ENCODE measurements at places on chromosomes 1 and 21.
A peak's percentile ranks its signal among the peaks of the same experiment; 100 is the strongest.

- DNase-seq: no peak
Measured at GRCh38 chr1:192669174-192669573, 33.2 kb downstream of the RGS13 start.

DNA sequence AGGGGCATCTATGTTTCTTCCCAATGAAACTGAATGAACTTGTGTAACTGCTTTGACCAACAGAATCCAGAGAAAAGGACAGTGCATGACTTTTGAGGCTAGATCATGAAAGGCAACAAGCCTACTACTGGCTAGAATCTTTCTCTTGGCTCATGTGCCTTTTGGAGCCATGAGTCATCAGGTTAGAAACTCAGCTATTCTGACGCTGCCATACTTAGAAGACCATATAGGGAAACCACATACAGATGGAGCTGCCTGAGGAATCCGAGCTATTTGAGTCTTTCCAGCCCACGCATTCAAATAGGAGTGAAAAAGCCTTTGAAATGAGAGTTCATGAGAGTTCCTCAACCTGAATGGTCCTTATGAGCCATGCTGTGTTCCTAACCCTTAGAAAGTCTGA lies 738.5 kb upstream of the CHRM3 start:
- DNase-seq: no peak

GRCh38 chr21:34935452-34935851 lies 113.7 kb downstream of the RUNX1 start:
- no peak for DNase-seq

GRCh38 chr1:199867601-199868000 lies 159.9 kb upstream of the NR5A2 start:
- no peak for DNase-seq

DNA sequence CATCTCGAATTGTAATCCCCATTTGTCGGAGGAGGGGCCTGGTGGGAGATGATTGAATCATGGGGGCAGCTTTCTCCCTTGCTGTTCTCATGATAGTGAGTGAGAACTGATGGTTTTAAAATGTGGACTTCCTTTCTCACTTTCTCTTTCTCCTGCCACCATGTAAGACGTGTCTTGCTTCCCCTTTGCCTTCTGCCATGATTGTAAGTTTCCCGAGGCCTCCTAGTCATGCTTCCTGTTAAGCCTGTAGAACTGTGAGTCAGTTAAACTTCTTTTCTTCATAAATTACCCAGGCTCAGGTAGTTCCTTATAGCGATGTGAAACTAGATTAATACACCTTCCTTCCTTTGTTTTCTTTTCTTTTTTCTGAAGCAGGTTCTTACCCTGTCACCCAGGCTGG lies 13.9 kb downstream of the DNAJC6 start:
- no peak for DNase-seq

GRCh38 chr1:16087733-16088132 lies 14.3 kb upstream of the FAM131C start:
- DNase-seq: no peak

DNA sequence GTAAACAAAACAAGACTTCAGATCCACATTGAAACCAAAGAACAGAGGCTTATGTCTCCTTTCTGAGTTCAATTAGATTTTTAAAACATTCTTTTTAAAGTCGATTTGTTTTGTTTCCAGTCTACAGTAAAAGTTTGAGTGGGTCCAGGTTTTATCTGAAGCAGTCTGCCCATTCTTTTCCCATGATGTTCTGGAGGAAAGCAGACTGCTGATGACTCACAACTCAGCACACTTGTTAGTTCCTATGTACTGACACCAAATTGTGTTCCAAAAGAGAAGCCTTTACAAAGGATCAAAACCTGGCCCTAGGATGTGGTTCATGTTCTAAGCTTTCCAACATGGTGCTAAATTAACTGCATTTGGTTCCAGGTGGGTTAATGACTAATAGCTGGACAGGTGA lies 11.4 kb upstream of the CCN1 start:
- no peak for DNase-seq

DNA sequence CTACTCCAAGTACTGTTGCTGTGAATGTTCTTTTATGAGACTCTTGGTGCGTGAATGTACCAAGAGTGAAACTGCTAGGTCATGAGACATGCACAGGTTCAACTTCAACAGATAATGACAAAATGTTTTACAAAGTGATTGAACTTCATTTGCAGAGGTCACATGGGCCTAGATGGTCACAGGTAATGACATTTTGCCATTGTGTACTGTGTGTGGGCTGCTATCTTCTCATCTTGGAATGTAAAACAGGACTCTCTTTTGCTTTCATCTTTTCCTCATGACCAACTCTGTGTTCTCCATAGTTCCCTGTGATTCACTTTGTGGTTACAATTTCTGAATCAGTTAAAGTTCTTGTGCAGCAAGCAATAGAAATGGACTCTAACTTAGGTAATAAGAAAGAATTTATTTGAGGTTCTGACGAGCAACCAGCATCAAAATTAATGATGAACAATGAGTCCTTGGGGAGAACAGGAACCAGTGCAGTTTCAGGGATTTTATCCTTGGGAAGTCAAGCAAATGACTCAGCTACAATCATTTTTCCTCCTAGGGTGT lies 16.2 kb upstream of the TSNAX start:
- no peak for DNase-seq

GRCh38 chr21:36381841-36382589 lies 3.2 kb upstream of the CHAF1B start:
- DNase-seq: no peak

- DNase-seq: no peak
Measured at GRCh38 chr21:25960402-25960801, 210.2 kb downstream of the APP start.

DNA sequence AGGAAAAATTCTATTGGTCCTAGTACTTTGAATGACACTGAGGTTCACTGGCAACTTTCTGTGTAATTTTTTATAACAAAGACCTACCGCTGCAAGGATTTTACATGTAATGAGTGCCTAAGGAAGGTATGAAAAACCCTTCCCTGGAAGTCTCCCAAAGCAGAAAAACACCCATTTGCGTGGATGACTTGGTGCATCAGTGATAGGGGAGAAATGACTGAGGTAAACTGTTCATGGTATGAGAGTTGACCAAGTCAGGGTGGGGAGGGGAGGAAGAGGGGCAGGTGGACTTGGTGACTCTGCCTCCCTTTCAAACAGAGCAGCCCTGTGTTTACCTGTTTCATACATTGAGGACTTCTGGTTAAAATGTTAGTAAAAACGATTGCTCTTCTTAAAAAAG lies 78.8 kb upstream of the IPO9 start:
- no peak for DNase-seq

- no peak for DNase-seq
Measured at GRCh38 chr1:230285351-230285750, 140.8 kb downstream of the PGBD5 start.

DNA sequence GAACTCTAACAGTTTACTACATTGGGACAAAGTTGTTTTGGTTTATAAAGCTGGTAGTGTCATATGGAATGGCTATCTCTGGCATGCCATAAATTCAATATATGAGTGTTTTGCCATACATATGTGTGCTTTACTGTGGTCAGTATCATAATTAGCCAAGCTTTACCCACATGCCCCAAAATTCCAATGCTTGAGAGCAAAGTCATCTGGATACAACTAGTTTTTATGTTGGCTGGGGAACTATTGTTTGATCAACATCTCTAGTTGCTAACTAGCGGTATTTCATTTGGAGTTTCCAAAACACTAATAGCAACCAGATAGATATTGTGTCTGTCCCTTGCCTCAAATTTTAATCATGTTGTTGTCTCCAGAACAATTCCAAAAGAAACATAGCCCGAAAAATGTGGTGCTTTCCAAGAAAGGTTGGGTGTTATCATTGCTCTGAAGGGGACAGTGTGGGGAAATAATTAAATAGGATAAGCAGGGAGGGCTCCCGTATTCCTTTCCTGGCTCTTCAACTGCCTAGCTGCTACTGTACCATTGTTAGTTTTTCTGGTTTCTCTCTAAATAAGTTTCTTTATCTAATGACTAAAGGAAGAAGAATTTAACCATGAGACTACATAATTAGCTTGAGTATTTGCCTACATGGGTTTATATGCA lies 136.1 kb downstream of the TGFB2 start:
- DNase-seq: no peak

DNA sequence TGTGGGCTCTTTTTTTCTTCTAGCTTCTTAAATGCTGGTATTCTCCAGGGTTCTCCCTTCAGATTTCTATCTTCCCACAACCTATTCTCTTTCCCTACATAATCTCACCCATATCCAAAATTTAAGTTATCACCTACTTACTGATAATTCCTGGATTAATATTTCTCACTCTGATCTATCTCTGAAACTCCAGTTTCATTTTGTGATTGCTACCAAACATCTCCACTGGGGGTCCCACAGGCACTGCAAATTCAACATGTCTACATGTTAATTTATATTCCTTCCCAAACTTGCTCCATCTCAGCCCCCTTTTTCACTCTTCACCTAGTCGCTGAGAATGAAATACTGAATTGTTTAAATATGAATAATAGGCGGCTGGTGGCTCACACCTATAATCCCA lies 9.9 kb upstream of the C1orf141 start:
- DNase-seq: no peak

GRCh38 chr1:74857676-74858075 lies 124.7 kb downstream of the TYW3 start:
- no peak for DNase-seq

- DNase-seq: no peak
Measured at GRCh38 chr21:41316200-41317062, at the start of gene FAM3B. FAM3B (plus strand) TSS chr21:41316801; CDS start chr21:41316880, 79 bp downstream.

DNA sequence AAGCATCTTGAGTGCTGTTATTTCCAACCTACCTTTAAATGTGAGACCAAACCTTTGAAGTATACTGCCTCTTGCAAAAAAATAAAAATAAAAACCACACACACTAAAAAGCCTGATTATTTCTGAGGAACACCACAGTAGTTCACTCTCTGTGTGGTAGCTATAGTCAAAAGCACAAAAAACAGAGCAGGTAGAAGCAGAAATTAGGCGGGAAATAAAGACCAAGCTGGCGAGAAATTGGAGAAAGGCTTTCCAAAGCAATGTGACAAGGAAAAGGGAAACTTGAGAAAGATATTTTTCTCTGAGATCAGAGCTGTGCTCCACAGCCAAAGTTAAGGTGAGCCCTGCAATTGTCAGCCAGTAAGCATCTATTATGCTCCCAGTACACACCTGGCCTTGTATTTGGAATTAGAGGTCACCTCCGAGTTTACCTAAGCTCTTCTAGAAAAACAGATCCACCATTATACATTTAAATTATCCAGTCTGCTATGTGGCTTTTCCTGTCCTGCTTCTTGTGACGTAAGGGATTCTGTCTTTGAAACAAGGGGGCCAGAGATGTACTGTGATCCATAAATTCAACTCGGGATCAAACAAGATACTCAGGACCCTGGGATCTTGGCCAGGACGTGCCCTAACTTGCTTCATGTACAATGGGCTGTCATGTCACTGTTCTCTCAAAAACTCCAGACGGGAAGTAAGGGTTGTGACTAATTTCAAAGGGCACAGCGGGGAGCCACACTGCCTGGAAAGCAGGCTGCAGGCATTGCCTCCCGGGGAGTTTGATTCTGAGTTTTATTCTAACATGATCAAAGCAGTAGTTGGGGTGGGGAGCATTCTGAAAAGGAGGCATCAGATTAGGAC lies 39.8 kb upstream of the RAB4A start:
- no peak for DNase-seq

DNA sequence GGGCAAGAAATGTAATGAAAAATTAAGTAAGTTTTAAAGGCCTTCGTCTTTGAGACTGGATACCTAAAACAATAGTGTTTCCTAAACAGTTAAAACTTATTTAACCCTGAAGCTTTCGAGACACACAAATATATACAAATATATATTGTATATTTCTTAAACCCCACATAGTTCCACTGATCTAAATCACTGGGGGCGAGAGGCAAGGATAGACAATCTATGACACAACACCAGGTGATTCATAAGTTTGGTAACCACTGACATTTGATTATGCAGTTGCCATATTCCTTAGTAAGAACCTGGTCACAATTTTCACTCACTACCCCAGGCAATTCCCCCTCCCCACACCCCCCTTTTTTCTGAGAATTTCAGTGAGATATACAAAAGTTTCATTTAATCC lies 55.3 kb upstream of the BOLA1 start:
- DNase-seq: no peak

- DNase-seq: no peak
Measured at GRCh38 chr1:40059338-40059959, 18.9 kb downstream of the CAP1 start.

GRCh38 chr1:113759333-113760101 lies at the start of gene PHTF1:
PHTF1 (minus strand) TSS chr1:113759486; CDS start chr1:113758703, 783 bp downstream.
- DNase-seq: peak; percentile 42

GRCh38 chr1:5508669-5509330 lies 483.4 kb downstream of the NPHP4 start:
- DNase-seq: no peak

GRCh38 chr1:39995973-39996393 lies 41.0 kb downstream of the MFSD2A start:
- peak; percentile 19 for DNase-seq

GRCh38 chr1:228008391-228009115 lies 1.8 kb downstream of the WNT3A start:
- DNase-seq: no peak

DNA sequence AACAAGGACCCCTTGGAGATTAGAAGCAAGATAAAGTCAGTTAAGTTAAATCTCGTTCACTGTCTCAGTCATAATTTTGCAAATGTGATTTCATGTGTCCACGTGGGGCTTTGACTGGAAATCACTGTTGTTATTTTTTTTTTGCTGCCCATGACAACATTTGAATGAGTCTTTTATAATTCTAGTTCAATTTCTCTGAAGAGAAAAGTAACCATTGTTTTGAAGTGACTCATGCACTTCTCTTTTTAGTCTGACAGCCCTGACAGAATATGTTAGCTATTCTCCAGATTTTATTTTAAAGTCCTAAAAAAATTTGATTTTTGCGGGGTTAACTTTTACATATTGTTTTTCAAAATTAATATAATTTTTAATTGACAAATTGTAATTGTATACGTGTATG lies 30.7 kb upstream of the NLRP3 start:
- DNase-seq: no peak

DNA sequence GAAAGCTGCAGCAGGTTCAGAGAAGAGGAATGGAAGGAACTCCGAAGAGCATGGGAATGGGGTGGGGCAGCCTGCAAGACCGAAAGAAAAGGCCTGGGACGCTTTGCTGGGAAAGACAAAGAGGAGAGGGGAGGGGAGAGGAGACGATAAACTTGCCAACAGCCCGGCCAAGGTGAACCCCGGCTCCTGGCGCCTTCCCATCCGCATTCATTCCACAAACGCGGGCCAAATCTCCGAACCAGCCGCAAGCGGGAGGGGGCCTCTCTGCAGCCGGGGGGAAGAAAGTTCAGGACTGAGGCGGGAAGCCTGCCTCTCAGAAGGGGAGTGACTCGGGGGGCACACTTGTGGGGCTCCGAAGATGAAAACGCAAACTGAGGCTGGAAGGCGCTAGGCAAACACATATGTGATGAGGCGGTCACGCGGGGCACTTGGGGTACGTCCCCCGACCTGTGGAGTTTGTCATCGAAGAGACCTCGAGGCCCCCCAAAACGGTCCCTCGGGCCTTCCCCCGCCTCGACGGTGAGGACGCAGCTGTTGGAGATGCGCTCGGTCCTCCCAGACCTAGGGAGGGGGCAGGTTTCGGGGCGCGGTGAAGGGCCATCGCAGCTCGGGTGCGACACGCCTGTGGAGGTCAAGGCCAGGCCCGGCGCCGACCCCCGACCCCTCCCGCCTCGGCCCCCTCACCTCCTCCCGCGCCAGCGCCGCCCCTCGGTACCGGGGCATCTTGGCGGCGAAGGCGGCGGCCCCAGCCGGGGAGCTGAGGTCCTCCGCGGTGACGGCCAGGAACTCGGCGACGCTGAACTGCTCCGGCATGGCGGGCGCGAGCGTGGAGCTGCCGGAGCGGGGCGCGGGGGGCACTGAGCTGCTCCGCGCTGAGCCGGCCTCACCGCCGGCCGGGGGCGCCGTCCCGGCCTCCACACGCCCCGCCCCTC lies at the start of gene ASAP3:
Gene ASAP3 (minus strand): TSS at position 859 of the 932 bp plus-strand sequence. CDS start 46 bp downstream, at position 813.
- DNase-seq: no peak

Measured in CD8-positive, alpha-beta T cell (primary cell).